ENCODE measurements at places on chromosomes 7 and 10. TPM values are rescaled to one million over a fixed set of nuclear protein-coding genes. Genes with fewer than 3 reads are reported as not detected.

- H3K36me3 ChIP-seq: peaks cover 6% of the 10 kb centered on the region
- H3K4me1 ChIP-seq: peaks cover 39% of the 10 kb centered on the region
- H3K27ac ChIP-seq: no peak overlapping the region
- DNase-seq: peak; percentile 86
Measured at GRCh38 chr7:30548845-30549244, 44.2 kb upstream of the GGCT start.

GRCh38 chr10:113005380-113005779 lies 55.3 kb downstream of the TCF7L2 start:
- peaks cover 30% of the 10 kb centered on the region for H3K4me1 ChIP-seq
- no peak for DNase-seq
- no peak overlapping the region for H3K4me3 ChIP-seq
- no peak overlapping the region for H3K27ac ChIP-seq
- H3K27me3 ChIP-seq: no peaks in the 10 kb centered on the region

- no peaks in the 10 kb centered on the region for H3K36me3 ChIP-seq
- no peak overlapping the region for H3K4me3 ChIP-seq
- no peaks in the 10 kb centered on the region for H3K4me1 ChIP-seq
- DNase-seq: peak; percentile 24
Measured at GRCh38 chr7:95871075-95871848, 98.9 kb downstream of the DYNC1I1 start.

DNA sequence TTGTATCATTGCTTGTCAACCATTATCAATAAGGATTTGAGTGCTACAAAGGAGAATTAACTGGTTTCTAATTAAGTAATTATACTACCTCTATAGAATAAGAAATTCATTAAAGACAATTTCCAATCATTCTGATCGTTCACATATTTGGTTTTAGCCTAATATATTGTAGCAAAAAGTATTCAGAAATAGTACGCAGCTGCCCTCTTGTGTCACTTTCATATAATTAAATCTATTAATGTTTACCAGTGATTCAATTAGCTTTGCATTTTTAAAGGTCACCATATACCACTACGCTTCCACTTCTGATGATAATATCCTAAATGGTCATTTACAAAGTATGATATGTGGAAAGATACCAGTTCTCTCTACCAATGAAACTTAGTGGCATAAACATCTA lies 128.3 kb downstream of the NEBL start:
- no peaks in the 10 kb centered on the region for H3K36me3 ChIP-seq
- H3K27me3 ChIP-seq: peaks cover 18% of the 10 kb centered on the region
- no peak overlapping the region for H3K4me3 ChIP-seq
- no peak for DNase-seq
- H3K27ac ChIP-seq: no peak overlapping the region

GRCh38 chr10:55002420-55002819 lies 201.4 kb upstream of the PCDH15 start:
- no peak for DNase-seq
- no peaks in the 10 kb centered on the region for H3K4me1 ChIP-seq
- no peaks in the 10 kb centered on the region for H3K27me3 ChIP-seq
- H3K27ac ChIP-seq: no peak overlapping the region
- peaks cover 4% of the 10 kb centered on the region for H3K36me3 ChIP-seq
- no peak overlapping the region for H3K4me3 ChIP-seq

DNA sequence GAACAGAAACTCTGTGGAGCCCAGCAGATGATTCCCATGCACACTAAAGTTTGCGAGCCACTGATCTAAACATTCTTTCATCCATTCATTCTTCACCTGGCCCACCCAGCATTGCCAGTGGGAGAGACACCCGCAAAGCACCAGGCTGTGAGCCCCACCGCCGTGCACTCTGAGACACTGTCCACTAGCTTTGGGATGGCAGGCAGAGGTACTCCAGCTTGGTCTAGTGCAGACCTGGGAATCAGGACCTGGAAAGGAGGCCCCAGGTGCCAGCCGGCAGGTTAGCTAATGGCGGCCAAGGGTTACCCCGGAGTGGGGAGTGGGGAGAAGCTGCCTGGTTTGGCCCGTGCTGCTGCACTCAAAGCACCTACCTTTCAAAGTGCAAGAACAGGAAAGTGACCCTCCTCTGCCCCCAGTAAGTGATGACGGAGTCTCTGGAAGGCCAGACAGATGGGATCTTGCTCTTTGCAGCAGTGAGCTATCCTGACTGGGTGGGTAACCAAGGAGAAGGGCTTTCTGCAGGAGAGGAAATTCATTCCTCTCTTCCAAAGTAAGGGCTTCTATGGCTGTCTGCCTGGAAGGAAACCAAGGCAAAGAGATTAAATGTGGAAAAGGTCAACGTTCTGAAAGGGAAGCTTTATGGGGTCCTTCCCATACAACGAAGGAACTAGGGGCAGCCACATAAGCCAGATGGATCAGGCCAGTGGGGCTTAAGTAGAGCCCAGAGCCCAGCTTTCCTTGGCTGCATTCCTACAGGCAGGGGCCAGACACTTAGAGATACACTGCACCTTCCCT lies 74.2 kb upstream of the LRRC4 start:
- no peak for DNase-seq
- H3K27ac ChIP-seq: no peak overlapping the region
- peaks cover 69% of the 10 kb centered on the region for H3K27me3 ChIP-seq
- H3K4me3 ChIP-seq: no peak overlapping the region
- no peaks in the 10 kb centered on the region for H3K4me1 ChIP-seq

DNA sequence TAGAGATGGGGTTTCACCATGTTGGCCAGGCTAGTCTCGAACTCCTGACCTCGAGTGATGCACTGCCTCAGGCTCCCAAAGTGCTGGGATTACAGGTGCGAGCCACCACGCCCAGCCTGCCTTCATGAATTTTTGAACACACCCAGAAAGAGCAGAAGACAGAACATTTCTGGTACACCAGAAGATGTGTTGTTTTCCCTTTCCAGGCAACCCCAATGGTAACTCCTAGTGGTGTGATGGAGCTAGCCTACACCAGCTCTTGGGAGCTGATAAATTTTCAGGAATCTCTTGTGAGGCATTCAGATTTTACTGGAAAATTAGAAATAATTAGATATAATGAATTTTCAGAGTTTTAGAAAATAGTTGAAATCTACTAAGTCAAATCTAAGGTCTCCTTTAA lies 904 bp upstream of the CCDC7 start:
- no peak overlapping the region for H3K4me3 ChIP-seq
- no peaks in the 10 kb centered on the region for H3K4me1 ChIP-seq
- H3K36me3 ChIP-seq: peaks cover 20% of the 10 kb centered on the region
- H3K27ac ChIP-seq: no peak overlapping the region
- H3K27me3 ChIP-seq: peaks cover 24% of the 10 kb centered on the region
- no peak for DNase-seq

GRCh38 chr7:75905785-75906604 lies 9.0 kb upstream of the POR start:
- H3K27ac ChIP-seq: no peak overlapping the region
- no peak overlapping the region for H3K4me3 ChIP-seq
- no peaks in the 10 kb centered on the region for H3K36me3 ChIP-seq
- H3K4me1 ChIP-seq: no peaks in the 10 kb centered on the region
- H3K27me3 ChIP-seq: peaks cover 14% of the 10 kb centered on the region

DNA sequence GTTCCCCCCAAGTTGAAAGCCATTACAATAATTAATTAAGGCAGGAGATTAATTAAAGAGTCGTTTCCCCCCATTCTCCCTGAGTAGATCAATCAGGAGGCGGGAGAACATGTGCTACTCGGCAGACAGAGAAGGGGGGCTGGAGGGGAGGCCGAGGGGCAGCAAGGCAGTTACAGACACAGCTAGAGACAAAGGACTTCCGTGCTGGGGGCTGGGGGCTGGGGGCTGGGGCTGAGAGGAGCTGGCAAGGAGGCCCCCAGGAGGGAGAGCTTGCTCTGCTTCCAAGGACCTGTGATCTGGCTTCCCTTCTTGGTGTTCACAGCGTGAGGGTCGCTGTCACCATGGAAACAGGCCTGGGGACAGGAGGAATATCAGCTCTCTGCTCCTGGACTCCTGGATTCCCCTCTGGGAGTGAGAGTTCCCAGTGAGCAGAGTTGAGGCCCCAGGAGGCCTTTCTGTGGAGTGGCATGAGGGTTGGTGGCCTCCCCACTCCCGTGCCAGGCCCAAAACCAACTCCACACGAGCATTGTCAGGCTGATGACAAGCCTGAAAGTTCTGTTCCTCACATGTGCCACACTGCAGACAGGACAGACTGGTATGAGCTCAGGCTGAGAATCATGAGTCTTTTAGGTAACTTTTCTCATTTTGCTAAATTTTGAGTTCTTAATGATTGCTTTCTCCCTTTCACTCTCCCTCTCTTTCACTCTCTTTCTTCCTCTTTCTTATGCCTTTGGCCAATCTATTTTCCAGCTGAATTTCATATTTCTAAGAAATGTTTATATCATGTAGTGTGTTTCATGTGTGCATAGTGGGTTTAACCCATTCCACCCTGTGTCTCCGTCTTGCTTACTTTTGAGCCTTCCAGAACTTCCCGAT lies 16.4 kb downstream of the FAM241B start:
- no peaks in the 10 kb centered on the region for H3K36me3 ChIP-seq
- no peak overlapping the region for H3K4me3 ChIP-seq
- DNase-seq: no peak
- H3K27me3 ChIP-seq: peaks cover 21% of the 10 kb centered on the region
- H3K4me1 ChIP-seq: no peaks in the 10 kb centered on the region

DNA sequence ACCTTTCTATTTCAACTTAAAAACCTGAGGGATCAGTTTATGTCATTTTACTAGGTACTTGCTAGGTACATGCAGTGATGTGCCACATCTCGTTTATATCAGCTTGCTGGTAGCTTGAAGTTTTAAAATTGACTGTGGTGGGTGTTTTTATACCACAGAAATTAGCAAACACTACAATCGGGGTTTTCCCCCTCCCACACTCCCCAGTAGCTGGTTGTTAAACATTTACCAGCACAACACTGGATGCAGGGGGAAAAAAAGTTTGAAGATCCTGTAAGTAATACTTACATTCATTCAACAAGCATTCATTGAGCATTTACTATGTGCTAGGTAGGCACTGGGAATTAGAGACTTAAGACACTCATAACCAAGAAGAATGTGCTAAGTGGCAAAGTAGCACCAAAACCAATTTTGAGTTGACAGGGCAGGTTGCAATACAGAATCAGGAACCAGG lies 32.6 kb downstream of the USP6NL start:
- H3K36me3 ChIP-seq: no peaks in the 10 kb centered on the region
- peaks cover 36% of the 10 kb centered on the region for H3K4me1 ChIP-seq
- DNase-seq: no peak
- no peak overlapping the region for H3K4me3 ChIP-seq
- no peaks in the 10 kb centered on the region for H3K27me3 ChIP-seq

- no peak overlapping the region for H3K27ac ChIP-seq
- no peaks in the 10 kb centered on the region for H3K36me3 ChIP-seq
- DNase-seq: peak; percentile 2
- peaks cover 16% of the 10 kb centered on the region for H3K4me1 ChIP-seq
- H3K27me3 ChIP-seq: no peaks in the 10 kb centered on the region
Measured at GRCh38 chr7:110839866-110840265, 251.1 kb upstream of the LRRN3 start.

- H3K4me3 ChIP-seq: no peak overlapping the region
- H3K36me3 ChIP-seq: no peaks in the 10 kb centered on the region
- no peak for DNase-seq
- no peaks in the 10 kb centered on the region for H3K4me1 ChIP-seq
Measured at GRCh38 chr10:107611115-107611514, 446.6 kb upstream of the SORCS1 start.

DNA sequence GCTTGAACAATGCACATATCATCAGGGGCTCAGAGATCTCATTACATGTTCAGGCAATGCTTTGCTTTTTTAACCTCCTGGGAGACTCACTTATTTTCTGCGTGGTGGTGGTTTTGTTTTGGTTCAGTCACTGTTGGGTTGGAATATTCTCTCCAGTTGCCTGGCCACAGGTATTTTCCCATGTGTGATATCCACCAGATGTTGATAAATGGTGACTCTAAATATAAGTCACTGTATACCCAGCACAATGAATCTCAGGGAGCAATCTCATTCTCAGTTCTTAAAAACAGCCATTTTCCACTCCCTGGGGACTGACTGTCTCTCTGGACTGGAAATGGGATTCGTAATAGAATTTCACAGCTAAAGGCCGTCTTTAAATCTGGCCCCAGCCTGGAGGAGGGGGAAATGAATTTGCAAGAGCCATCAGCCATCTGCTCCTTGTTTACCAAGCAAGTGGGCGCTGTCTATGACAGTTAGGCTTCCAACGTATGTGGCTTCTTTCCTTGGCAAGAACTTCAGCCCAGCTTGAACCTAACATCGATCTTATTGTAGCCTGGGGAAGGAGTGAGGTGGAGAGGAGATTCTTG lies 1106.2 kb downstream of the NRG3 start:
- H3K36me3 ChIP-seq: no peaks in the 10 kb centered on the region
- H3K27me3 ChIP-seq: no peaks in the 10 kb centered on the region
- DNase-seq: no peak
- H3K4me3 ChIP-seq: no peak overlapping the region
- no peak overlapping the region for H3K27ac ChIP-seq
- peaks cover 7% of the 10 kb centered on the region for H3K4me1 ChIP-seq

DNA sequence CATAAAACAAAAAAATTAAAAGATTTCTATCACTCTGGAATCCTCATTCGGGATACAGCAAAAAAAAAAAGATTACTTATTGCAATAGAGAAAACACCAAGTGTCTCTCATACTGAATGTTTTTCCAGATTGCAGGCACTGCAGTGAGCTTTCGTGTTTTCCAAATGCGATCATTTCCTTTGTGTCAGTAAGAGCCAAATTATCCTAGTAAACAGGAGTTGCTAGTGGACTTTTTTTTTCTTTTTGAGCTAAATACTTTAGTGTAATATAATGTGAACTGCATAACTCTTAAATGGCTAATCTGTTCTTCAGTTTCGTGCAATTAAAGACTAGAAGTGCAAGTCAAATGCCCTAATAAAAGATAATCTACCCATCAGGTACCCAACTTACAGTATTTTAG lies 44.4 kb upstream of the TOMM7 start:
- H3K4me3 ChIP-seq: no peak overlapping the region
- H3K27me3 ChIP-seq: no peaks in the 10 kb centered on the region
- no peak for DNase-seq
- peaks cover 5% of the 10 kb centered on the region for H3K36me3 ChIP-seq

DNA sequence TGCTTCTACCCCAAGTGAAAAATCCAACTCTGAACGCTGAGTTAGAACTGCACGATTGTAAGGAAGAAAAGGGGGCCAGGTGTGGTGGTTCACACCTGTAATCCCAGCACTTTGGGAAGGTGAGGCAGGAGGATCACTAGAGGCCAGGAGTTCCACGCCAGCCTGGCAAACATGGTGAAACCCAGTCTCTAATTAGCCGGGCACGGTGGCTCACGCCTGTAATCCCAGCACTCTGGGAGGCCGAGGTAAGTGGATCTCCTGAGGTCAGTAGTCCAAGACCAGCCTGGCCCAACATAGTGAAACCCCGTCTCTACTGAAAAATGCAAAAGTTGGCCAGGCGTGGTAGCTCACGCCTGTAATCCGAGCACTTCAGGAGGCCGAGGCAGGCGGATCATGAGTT lies 9.0 kb downstream of the GUSB start:
- peaks cover 21% of the 10 kb centered on the region for H3K36me3 ChIP-seq
- no peaks in the 10 kb centered on the region for H3K27me3 ChIP-seq
- H3K4me1 ChIP-seq: no peaks in the 10 kb centered on the region
- no peak for DNase-seq

GRCh38 chr7:102390697-102391484 lies 5.3 kb upstream of the PRKRIP1 start:
- H3K4me3 ChIP-seq: no peak overlapping the region
- peaks cover 24% of the 10 kb centered on the region for H3K4me1 ChIP-seq
- DNase-seq: peak; percentile 85
- H3K27ac ChIP-seq: no peak overlapping the region
- H3K27me3 ChIP-seq: no peaks in the 10 kb centered on the region

The CEP55 gene
- total RNA-seq: 52.2 TPM

The ANKRD1 gene
- 6.2 TPM for total RNA-seq

The GNAT3 gene
- total RNA-seq: not detected

The IGF2BP3 gene
- 111 TPM for total RNA-seq

The PRKG1 gene
- total RNA-seq: 0.21 TPM

The CTAGE6 gene
- not detected for total RNA-seq
